Activated CD8-positive, alpha-beta T cell treated with anti-CD3 and anti-CD28 coated beads for 36 hours (primary cell): ENCODE measurements at places on chromosomes 12 and 14.
A peak's percentile ranks its signal among the peaks of the same experiment; 100 is the strongest.

DNA sequence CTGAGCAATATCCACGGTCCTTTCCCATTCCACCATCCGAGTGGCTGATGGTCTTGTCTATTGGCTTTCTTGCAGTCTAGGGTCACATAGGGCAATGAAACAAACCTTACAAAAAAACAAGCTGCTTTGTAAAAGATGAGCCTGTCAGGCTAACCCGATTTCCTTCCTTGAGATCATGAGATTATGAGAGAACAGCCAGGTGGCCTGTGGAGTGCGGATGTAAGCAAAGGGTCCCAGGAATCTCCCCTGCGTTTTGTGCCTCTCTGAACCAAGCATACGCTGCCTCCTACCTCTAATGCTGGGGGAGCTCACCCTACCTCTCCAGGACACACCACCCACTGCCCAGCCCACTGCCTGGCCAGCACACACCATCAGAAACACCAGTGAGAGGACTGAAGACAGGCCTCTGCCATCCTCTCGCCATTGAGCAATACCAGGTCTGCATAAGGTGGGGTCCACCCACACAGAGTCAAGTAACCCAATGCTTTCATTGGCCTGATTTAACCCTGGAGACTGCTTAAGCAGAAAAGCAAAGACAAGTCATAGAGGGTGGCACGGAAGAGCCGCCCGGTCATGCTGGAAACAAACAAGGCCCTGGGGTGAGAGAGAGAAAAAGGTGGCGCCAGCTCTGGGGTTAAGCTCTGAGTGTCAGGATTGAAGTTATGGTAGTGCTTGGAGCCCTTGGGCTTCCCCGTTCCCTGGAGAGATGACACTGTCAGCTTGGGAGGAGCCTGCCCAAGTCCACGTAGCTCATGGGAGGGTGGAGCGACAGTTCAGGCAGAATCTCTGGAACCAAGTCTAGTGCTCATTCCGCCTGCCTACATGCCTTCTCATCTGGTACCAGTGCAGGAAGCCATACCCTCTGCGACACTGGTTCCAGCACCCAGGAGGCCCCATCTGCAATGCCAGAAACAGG is 46.6 kb downstream of the CALM1 start:
- no peak for DNase-seq

DNA sequence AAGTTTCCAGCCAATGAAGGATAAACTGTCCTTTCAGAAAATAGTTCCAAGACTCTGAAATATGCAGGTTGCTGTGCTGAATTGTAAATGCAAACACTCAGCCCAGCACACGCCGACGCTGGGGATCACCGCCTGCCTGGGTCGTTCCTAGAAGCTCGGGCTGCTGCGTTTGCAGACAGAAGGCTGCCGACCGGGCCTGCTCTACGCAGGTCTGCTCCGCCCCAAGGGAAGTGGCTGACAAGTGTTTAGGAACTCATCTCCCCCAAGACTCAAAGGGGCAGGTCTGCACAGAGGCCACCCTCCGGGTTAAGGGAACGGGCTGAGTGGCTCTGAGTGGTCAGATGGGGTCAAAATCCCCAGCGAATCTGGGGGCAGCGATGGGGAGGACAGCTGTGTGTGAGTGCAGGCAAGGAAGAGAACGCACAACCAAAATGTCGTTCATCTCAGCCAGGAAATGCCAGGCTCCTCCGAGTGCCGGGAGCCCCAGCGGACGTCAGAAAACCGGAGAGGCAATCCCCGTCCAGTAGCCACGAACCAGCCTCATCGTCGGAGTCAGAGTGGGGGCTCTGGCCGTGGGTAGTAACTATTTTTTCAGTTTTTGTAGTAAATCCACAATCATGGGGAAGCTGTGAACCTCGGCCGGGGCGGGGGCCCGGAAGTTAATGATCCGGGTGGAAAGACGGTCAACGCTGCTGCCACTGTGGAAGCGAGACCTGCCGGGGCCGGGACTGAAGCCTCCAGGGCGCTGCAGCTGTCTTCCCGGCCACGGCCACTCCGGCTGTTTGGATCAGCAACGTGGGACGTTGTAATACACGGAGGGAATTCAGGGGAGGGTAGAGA is 6.0 kb downstream of the GALNT9 start:
- DNase-seq: peak; percentile 40

GRCh38 chr12:45343269-45344051 is 127.6 kb downstream of the ANO6 start:
- DNase-seq: peak; percentile 8

DNA sequence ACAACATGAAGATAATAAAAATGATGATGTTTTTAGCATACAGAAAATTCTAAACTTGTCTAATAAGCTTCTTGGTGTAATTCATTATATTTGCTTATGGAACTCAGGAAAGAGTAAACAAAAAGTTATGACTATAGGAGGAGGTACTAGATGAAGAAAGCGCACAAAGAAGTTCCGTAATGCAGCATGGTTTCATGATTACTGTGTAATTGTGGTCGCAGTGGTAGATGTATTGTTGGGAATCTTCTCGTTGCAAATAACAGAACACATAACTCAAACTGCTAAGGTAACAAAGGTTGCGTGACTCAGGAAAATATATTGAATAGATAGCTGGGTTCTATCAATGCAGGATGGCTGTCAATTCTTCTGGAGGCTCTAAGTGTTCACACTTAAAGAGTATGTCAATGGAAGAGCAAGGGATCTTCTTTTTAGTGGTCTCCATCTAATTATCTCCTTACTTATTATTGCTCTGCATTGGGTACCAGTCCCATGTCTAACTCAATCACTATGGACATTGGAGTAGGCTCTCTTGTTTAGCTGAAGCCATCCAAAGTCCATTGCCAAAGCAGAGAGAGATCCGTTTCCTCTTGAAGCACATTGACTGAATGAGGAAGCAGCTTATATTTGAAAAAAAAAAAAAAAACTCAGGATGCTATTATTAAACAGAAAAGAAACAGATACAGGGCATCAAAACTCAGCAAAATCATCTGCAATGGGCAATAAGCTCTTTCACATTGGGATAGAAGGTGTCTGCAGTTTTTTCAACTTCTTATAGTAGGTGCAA is 283.4 kb upstream of the ATP2B1 start:
- DNase-seq: no peak

GRCh38 chr12:89709157-89709994 is 738 bp upstream of the ATP2B1 start:
- DNase-seq: peak; percentile 98

GRCh38 chr12:32140877-32141276 is 34.2 kb downstream of the BICD1 start:
- DNase-seq: no peak

DNA sequence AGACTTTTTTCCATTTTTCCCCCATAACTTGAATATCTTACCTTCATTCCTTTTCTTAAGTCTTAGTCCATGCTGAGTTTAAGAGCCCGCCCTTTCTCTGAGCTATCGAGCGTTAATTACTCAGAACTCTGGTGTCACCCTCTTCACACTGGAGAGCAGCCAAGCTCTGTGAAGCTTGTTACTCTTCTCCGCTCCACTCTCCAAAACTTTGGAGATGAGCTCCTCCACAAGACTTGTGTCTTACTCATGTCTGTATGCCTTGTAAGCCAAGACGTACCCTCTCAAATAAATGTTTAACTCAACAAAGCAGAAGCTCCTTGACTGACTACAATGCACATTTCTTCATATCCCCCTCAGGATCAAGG is 54.7 kb downstream of the DICER1 start:
- no peak for DNase-seq

DNA sequence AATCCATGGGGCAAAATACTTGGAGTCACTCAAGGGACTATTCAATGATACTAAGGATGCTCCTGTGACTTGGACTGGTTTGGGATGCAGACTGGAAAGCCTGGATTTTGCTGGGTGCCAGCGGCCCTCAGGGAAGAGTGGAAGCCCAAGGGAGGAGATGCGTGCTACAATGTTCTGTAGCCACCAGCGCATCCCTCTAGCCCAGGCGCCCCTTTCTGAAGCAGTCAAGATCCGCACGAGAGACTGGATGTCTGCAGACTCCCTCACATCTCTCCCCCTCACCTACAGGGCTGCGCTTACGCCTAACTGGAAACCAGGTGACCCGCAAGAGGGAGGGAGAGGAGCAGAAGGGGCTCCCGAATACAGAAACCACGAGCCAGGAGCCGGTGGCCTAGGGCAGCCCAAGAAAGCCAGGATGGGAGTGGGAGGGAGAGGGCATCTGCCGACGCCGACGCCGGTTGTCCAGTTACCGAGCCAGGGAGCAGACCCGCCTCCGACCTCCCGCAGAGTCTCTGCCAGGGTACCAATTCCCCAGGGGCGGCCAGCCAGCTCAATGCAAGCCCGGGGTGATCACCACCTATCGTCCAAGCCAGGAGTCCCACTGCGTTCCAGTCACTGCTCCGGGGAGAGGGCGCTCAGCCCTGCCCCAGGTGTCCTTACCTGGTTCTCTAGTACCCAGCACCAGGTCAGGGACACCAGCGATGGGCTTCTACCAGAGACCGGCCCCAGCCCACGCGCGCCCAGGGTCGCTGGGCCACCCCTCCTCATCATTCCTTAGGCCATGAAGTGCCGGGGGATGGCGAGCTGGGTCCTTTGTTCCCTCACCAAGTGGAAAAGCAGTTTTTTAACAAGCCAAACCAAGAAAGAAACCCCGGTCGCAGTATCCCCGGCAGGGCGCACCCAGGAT is 1.2 kb downstream of the NTN4 start:
- DNase-seq: no peak

GRCh38 chr12:27772328-27773049 is 7.5 kb upstream of the KLHL42 start:
- DNase-seq: no peak

GRCh38 chr14:21036751-21037150 is 2.1 kb upstream of the RNASE13 start:
- no peak for DNase-seq

DNA sequence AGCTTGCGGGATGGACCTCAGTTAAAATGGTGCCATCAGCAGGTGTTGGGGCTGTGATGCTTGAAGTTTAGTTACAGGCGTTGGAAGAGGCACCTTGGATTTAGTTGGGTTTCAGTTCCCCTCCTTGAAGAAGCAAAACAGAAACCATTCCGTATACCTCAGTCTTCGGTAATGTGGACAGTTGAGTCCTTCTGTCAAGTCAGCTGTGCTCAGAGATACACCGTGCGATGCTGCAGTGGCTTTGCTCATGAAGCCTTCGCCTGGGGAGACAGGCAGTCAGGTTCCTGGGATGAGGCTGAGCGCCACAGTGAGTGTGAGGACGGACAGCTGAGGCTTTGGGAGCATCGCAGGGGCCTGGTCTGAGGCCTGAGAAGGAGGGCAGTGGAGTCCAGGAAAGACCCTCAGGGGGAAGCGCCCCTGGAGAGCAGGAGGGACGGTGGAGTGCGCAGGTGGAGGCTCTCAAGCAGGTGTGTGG is 7.4 kb downstream of the RAN start:
- no peak for DNase-seq

GRCh38 chr12:6847676-6848075 is 3.4 kb downstream of the CDCA3 start:
- DNase-seq: no peak

GRCh38 chr12:128365651-128366231 is 98.8 kb downstream of the TMEM132C start:
- DNase-seq: no peak

GRCh38 chr14:69712599-69713088 is 54.3 kb upstream of the SRSF5 start:
- DNase-seq: no peak

DNA sequence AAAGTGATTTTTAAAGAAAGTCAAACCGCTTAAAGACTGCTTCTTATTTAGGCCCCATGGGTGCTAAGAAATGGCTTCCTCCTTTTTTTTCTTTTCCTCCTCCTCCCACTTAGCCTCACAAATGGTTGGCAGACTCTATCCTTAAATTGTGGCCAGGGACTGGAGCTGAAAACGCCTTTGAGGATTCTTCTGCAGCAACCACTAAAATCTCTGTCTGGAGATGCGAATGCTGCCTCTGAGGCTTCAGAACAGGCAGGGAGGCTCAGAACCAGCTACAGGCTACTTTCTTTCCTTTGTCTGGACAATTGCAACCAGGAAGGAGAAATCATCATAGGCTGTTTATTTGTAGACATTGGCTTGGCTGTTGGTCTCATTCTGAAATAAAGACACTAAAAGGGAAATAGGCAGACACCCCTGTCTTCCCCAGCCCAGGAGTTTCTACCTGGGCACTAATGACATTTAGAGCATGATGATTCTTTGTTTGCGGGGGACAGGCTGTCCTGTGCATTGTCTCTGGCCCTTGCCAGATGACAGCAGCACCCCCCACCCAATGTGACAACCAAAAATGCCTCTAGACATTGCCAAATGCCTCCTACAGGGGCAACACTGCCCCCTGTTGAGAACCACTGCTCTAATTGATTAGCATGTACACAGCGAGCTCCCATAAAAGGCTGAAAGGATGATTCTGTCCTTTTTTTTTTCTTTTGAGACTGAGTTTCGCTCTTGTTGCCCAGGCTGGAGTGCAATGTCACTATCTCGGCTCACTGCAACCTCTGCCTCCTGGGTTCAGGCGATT is 50.3 kb downstream of the MAP1LC3B2 start:
- peak; percentile 64 for DNase-seq

DNA sequence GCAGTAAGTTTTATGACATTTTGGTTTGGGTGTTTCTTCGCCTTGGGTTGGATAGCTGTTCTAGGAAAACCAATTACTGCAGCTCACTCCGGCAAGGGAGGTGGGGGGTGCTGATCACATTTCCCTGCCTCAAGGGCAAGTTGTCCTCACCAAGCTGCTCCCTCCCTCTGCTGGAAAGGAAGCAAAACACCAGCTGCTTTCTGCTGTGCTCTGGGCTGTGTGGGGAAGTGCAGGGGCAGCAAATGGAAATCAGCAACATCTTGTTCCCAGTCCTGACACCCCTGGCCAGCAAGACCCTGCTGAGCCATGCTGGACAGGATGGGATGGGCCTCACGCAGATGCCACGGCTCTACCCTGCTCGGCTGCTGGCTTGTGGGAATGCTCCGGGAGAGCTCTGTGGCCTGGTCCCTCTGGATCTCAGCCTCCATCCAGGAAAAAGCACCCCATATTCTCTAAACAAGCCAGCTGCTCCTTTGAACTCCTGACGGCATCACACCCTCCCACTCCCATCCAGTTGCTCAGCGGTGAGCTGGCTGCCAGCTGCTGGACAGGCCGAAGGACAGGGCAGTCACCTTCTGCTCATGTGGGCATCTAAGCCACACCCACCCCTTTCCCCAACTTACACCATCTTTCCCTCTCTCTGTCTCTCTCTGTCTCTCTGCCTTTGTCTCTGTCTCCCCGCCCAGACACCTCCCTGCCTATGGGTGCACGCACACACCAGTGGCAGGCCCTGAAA is 52.4 kb upstream of the EIF5 start:
- DNase-seq: no peak

- DNase-seq: no peak
Observed at GRCh38 chr12:4045786-4046494, 172.7 kb upstream of the PARP11 start.
